ENCODE measurements at places on chromosomes 2 and 18.

DNA sequence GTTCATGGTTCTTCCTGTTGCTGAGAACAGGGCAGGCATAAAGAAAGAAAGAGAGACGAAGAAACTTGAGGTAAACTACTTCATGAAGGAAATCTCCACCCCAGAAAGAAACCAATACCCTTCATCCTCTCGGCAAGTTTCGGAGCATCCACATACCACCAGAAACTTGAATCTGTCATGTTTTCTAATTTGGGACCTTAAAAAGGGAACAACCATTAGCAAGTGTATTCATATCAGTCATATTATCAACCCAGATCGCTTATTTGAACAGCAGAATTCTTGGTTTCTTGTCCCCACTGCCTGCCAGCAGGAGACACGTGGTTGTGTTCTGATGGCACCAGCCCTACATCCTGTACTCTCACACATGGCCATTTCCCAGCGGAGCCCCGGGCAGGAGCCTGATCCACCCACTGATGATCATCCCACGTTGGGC, 53.2 kb upstream of the FZD7 start:
- DNase-seq: no peak

DNA sequence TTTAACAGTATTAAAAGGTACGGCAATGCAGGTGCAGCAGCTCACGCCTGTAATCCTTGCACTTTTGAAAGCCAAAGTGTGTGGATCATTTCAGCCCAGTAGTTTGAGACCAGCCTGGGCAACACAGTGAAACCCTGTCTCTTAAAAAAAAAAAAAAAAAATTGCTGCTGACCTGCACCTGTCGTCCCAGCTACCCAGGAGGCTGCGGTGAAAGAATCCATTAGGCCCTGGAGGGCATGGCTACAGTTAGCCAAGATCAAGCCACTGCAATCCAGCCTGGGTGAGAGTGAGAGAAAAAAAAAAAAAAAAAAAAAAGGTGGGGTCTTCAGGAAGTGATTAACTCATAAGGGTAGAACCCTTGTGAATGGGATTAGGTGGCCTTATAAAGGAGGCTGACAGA, 12.8 kb downstream of the CUL3 start:
- no peak for DNase-seq

GRCh38 chr2:69011611-69012157, 1.3 kb upstream of the ANTXR1 start:
- DNase-seq: no peak

DNA sequence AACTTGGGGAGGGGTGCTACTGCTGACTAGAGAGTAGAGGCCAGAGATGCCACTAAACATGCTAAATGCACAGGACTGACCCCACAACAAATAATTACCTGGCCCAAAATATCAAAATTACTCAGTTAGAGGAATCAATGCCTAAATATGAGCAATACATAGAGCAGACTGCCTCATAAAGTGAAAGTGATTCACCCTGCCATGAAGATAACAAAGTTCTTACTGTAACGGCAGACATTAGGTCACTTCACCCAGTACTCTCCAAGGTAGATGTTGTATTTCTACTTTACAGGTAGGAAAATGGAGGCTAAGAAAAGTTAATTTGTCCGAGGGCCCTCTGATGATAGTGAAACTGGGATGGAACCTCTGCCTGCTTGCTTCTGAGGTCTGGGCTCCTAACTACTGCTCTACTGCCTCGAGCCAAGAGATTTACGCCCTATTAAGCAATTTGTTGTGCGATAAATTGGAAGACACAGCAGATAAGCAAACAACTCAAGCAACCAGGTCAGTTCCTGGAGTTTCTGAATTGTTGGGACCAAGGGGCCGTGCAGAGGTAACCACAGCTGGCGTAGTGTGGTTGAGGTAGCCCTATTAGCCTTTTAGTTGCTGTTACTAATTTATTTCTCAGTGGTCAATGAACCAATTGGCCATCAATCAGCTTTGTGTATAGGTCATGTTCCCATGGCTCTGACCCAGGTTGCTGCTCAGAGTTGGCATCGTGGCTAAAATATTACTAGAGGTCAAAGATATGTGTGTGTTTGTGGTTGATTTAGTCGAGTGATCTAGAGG, 4.8 kb downstream of the DHRS9 start:
- DNase-seq: no peak

- no peak for DNase-seq
These were observed 132.5 kb downstream of the NCOA1 start for GRCh38 chr2:24623535-24623934.

DNA sequence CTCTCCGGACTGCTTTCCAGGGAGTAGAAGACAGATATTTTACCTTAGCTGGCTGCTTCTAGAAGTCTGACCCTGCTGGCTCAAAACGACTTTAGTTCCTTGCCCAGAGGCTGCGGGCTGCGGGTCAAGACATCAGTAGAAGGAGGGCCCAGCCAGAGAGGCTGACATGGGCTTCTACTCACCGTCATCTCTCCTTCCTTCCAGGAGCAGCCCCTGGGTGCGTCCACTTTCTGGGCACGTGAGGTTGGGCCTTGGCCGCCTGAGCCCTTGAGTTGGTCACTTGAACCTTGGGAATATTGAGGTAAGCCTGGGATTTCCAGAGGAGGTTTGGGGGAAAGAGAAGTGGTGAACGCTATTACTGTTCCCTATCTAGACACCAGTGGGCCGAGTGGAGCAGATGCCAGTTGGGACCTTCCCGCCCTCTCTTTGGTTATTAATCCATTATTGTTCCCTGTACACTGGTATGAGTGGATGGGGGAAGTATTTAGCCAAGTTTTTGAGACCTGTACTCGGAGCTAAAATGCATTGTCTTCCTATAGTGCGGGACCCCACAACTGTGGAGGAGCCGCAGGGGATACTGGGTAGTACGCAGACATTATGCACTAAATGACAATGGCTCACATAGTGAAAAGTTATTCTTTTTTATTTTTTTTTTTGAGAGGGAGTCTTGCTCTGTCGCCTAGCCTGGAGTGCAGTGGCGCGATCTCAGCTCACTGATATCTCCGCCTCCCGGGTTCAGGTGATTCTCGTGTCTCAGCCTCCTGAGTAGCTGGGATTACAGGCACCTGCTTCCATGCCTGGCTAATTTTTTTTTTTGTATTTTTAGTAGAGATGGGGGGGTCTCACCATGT, 26.3 kb upstream of the CASP8 start:
- DNase-seq: peak; percentile 2

- DNase-seq: no peak
These were observed 7.8 kb downstream of the HS1BP3 start for GRCh38 chr2:20643060-20643459.

DNA sequence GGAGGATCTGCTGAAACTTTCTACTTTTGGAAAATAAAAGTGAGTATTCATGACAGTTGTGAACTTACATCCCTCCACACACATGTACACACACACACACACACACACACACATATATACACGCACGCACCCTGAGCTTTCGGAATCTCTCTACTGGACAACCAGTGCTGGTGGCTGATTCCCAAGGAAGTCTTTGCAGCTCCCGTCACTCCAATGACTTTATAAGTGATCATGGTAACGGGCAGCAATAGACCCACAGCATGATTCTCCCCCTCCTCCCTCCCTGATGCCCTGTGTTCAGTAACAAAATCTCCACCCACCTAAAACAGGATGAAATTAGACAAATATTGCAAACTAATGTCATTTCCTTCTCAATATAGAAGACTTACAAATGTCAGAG, 364.9 kb downstream of the IRS1 start:
- no peak for DNase-seq

DNA sequence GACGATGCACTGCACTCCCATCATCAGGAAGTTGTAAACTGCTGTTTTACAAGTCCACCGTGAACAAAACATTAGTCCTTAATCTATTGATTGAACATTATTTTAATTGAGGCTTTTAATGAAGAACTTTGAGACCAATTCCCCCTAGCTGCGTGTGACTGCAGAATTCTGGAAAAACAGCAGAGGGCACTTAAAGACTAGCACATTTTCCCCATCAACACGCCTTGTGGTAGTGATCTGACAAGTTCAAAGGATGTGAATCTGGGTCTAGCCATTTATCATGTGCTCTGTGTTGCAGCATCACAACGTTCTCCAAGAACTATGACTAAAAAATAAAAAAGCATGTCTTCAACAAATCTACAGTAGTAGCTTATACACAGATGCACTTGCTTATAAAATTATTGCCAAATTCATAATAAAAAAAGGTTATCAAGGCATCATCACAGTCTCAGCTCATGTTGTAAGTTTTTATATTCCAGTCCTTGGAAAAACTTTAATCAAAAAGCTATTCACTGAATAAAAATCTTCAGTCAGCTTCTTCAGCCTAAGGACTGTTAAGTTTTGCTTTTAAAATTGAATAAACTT, 35.8 kb downstream of the SKOR2 start:
- DNase-seq: peak; percentile 64

GRCh38 chr2:69683170-69683971, 39.8 kb upstream of the AAK1 start:
- DNase-seq: no peak

GRCh38 chr2:127676906-127677305, 1.6 kb upstream of the LIMS2 start:
- no peak for DNase-seq

GRCh38 chr2:49210191-49210590, 55.9 kb upstream of the FSHR start:
- no peak for DNase-seq

DNA sequence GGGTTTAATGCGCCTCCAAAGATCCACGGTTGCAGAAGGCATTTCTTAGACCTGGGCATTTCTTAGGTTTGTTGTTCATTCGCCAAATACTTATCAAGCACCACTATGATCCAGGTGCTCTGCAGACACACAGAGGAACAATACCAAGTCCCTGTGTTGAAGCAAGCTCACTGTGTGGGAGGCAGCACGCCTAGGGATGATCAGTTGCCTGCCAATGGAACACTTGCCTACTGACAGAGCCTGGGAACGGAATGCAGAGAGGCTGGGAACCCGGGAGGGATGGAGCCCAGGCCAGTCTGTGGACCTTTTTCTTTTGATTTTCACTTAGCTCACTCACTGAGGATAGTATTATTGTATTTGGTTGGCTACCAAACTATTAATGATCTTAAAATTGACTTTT, 1.9 kb upstream of the GRP start:
- no peak for DNase-seq

- DNase-seq: no peak
These were observed 9.6 kb downstream of the TRIM54 start for GRCh38 chr2:27291865-27292264.

- no peak for DNase-seq
These were observed 15.3 kb downstream of the VIT start for GRCh38 chr2:36711741-36712314.

- no peak for DNase-seq
These were observed 278.5 kb upstream of the HNRNPA3 start for GRCh38 chr2:176934131-176934530.

DNA sequence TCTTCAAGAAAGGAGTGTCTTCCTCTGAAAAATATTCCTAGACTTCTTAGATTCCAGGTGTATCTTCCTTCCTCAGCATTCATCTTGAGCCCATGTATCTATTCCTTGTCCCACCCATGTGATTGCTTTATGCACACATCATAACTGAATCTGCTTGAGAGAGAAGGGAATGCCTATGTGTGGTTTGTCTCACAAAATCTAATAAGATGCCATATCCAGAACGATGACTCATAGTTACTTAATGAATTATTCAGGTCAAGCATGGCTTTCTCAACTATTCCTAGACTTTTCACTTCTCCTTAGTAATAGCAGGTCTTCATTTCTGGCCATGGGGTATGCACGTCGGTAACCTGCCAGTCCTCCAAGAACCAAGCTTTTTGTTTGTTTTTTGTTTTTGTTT, 121.8 kb downstream of the SETBP1 start:
- DNase-seq: no peak

GRCh38 chr2:227098162-227098515, 65.9 kb downstream of the COL4A4 start:
- DNase-seq: no peak

DNA sequence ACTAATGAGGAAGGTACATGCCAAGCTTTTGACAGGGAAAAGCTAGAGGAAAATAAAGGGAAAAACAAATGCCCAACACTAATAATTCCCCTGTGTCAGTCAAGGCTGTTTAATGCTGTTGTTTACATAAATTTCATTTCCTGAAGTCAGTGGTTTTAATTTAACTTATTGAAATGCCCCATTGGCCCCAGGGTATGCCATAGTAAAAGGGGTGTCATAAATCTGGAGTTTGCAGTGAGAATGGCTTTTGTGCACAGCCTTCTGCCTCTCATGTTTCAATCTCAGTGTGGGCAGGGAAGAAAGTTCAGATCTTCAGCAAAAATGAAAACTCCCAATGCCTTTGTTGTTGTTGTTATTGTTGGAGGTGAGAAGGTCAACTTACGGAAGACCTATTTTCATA, 550.1 kb upstream of the DCC start:
- no peak for DNase-seq

- no peak for DNase-seq
These were observed 68.9 kb downstream of the PRPF40A start for GRCh38 chr2:152648336-152648735.

DNA sequence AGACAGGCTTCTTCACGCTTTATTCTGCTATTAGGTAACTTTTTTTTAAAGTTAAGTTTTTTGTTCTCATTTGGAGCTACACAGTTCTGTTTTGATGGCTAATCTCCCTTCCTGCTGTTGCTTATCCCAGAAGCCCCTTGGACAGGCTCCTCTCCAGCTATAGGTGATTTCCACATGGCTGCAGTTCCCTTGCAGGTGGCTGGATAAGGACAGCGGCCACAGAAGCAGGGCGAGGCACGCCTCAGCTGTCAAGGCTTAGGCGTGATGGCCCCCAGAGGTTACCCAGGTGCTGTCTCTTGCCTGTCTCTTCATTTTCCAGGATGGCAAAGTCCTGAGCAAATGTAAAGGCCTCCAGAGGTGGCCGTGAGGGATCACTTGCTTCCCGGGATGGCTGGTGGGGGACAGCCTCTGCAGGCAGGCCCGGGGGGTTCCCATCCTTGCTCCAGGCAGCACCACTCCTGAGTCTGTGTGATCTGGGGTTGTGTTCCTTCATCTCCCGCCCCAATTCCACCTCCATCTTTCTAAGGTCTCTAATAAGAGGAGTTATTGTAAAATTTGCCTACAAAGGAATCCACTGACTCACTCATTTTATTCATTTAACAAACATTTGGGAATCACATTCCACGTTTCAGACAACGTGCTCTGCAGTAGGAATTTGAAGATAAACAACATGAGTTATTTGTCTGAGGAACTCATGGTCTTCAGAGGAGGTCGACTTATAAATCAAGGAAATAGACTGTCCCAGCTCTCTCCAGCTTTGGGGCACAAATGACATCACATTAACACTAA, 53.4 kb downstream of the NAPG start:
- no peak for DNase-seq

DNA sequence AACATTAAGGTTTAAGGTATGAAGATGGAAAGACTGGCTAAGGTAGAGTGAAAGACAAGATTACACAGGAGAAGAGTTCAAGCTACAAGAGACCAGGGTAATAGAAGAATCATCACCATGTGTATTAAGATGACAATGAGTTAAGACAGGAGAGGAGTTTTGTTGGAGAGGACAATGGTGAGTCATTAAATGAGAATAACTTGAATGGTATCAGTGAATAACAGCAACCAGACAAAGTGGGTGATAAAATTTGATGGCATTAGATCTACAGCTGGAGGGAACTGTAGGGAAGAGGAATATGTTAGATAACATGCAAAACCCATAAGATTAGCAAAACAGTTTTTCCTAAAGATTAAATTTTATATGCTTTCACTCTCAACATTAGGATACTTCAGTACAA, 18.8 kb upstream of the ENOSF1 start:
- DNase-seq: no peak

- DNase-seq: no peak
These were observed 531.2 kb downstream of the NYAP2 start for GRCh38 chr2:225930687-225931086.

GRCh38 chr2:239372835-239373234, 28.0 kb downstream of the HDAC4 start:
- no peak for DNase-seq
